ENCODE measurements at places on chromosomes 3 and 15.

DNA sequence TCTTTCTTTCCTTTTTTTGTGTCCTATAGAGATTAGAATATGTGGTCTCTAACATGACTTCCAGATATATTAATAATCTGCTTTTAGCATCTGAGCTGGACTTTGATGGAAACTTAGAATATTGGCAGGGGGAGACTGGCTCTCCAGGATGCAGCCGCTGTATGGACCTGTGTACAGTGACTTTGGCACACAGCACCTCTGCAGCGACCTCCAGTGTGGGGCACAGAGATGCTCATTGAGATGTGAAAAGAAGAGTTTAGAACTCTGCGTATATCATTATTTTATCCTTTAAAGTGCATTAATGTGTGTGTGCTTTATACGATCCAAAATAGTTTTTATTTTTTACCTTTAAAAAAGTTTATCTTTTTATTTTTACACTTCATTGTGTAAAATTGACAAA lies 18.3 kb downstream of the CFAP161 start:
- DNase-seq, result no peak

- no peak for DNase-seq
Observed at GRCh38 chr15:52636459-52636858, 42.7 kb downstream of the ATOSA start.

- peak; percentile 2 for DNase-seq
Observed at GRCh38 chr15:58065445-58066041, at the start of gene ALDH1A2. ALDH1A2 (minus strand) TSS chr15:58065711; CDS start chr15:58065650, 61 bp downstream.

- DNase-seq, result no peak
Observed at GRCh38 chr3:98680723-98681122, 82.4 kb upstream of the ST3GAL6 start.

DNA sequence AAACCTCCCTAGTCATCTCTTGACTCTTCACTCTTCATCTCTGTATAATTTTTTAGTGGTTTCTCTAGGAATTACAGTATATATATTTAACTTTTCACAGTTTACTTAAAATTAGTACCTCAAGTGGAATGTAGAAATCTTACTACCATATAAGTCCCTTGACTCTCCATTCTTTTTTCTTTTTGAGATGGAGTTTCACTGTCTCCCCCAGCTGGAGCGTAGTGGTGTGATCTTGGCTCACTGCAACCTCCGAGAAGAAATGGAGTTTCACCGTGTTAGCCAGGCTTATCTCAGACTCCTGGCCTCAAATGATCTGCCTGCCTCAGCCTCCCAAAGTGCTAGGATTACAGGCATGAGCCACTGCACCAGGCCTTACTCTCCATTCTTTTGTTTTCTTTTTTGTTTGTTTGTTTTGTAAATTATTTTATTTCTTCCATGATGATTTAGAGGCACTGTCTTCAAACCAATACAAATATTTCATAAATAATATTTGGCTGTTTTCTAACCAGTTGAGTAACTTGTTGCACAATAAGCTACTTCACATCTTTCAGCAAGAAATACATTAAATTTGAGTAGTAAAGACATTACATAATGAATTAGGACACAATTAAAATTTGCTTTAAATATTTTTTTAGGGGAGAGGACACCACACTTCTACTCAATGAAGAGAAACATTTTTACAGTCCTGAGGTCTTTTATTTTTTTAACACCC lies 144.8 kb downstream of the RBPMS2 start:
- DNase-seq, result no peak

DNA sequence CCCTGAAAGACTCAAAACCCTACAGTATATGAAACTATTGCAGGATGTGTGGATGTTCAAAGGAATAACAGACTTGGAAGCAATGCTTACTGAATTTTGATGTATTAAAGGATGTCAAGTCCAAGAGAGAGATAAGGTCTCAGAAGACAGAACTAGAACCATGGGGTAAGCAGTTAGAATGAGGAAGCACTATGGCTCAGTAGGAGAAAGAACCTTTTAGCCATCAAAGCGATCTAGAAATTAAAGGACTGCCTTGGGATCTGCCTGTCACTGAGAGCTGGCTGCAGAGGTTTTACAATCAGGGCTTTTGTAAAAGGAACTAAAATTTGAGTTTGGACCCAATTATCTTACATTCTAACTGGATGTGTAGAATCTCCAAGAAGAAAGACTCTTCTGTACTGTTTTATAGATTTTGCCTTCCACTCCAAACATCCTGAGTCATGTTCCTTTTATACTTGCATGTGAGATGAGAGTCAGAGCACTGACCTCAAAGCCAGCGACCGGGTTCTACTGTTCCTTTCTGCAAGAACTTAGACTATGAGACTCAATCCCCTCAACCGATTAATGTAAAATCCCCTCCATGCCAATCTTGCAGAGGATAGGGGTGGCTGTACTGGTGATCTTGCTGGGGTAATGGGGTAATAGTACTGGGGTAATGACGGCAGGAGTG lies 412.3 kb upstream of the TPRG1 start:
- DNase-seq, result no peak

GRCh38 chr15:81225161-81225671 lies 28.5 kb downstream of the IL16 start:
- peak; percentile 33 for DNase-seq

DNA sequence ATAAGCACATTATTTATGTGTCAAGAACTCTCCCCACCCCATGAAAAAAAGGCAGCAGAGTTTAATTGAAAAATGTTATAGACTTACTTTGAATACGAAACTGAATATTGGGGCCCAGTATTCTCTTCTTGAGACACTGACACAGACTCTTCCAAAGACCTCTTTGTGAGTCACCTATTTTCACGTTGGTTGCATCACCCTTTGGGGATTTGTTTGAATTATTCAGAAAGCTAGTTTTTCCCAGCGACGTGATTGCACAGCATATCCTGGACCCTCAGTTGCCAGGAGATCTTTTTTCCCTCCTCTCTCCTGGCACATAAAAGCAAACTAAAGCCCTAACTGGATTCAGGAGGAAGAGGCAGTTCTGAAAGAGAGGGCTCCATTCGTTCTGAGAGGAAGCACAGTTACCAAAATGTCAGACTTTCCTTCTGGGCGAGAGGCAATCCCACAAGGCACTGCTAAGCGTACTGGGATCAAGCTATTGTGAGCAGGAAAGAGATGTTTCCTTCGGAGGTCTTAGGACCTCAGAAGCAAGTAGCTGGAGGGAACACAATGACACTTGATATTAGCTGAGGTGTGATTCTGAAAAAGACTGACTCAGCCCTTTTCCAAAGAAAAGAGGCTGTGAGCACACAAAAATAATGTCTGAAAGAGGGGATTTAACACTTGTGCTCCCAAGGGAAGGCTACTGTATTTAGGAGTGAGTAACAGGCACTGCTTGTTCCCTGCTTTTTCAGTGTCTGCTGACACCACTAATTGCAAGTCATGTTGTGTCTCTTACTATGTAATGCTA lies 65.8 kb upstream of the CADPS start:
- DNase-seq, result peak; percentile 13

GRCh38 chr3:36774052-36774451 lies 9.7 kb upstream of the DCLK3 start:
- DNase-seq, result no peak

DNA sequence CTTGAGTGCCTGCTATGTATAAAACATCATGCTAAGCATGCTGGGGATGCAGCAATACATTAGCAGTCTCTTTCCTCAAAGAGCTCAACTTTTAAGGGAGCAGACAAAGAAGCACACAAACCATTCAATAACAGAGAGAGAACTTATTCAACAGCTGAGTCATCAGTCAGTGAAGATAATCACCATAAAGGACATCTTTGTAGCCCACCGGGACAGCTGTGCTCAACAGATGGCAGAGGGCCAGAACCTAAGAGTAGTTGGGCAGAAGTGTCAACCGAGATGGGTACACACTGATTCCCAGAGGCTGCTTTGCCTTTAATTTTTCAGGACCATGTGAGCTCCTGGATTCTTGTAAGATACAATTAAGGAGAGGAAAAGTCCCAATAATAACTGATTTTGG lies 4.2 kb upstream of the RAB8B start:
- DNase-seq, result no peak

DNA sequence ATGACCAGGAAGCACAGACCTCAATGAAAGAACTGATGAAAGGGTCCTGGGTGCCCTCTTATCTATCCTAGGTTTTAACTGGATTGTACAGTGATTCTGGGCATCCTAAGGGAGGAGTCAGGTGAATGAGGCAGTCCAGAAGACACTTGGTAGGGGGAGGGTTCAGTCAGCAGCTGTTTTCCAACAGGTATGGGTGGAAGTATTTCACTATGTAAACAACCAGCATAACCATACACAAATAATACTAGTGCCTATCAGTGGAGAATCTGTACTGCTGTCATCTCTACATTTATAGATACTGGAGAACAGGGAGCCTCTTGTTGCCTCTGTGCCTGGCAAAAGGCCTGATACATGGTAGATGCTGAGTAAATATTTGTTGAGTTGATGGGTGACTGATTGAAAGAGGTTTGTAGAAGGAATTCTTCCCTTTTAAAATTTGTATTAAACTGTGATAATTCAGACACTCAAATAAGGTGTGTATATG lies 328.5 kb downstream of the RBMS3 start:
- DNase-seq, result no peak

DNA sequence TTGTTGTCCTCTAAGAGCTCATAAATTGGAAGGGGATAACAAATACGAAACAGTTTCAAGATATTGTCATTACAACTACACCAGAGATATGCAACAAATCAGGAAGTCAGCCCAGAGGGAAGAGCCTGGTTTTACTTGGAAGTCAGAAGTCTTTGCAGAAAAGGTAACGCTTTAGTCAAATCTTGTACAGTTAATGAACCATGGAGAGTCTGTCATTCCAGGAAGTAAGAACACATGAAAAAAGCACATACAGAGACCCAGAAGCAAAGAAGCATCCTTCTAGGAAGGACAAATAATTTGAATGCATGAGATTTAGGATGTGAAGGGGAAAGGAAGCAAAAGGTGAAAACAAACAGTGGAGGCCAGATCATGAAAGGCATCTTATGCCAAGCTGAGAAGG lies 19.6 kb downstream of the DYNC1LI1 start:
- DNase-seq, result no peak

- DNase-seq, result no peak
Observed at GRCh38 chr15:47870956-47871625, 153.8 kb downstream of the SEMA6D start.

DNA sequence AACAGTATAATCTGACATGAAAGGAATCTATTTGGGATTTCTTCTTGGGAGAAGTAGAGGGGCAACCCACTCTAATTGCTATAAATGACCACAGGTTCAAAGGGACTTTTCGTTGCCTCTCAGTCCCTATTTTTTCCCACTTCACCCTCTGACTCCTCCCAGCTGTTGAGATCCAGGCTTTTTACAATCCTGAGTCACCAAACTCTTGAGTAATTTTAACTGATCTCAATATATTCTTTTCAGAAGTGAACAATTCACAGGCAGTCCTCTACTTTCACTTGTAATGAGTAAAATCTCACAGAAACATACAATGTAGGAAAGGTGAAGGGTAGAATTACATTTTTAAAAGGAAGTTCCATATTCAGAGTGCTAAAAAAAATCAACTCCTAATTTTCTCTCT lies 44.6 kb downstream of the EIF4E3 start:
- peak; percentile 73 for DNase-seq

- no peak for DNase-seq
Observed at GRCh38 chr3:32502946-32503286, 264 bp upstream of the CMTM6 start.

- peak; percentile 23 for DNase-seq
Observed at GRCh38 chr15:79887054-79887930, 9.5 kb downstream of the MTHFS start.

DNA sequence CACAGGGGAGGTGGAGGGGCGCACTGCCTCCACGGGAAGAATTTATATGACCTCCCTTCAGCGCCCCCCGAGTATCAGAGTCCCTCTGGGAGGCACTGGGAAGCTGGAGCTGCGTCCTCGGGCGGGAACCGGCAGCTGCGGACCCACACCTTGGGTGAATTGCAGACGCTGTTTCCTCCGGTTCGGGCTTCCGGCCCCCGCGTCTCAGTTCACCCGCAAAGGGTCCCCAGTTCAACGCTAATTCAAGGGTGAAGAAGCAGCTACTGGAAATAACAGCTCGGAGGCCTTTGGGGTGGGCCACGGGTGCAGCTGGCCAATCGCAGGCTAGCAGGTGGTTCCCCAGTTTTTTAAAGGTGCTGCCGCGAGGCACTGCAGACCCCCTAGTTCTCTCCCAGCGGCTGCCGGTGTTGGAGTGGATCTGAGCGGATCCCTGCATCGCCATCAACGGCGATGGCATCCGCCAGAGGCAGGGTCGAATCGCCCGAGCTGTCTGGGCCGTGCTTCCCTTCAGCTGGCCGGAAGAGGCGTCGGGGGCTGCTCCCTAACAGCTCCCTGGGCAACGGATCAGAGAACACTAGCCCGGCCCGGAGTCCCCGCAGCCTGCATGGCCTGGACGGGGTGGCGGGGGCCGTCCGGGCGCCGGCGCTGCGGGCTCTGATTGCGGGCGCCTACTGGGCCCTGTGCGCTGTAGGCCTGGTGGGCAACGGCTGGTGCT lies 19.4 kb upstream of the ADAMTS7 start:
- no peak for DNase-seq

DNA sequence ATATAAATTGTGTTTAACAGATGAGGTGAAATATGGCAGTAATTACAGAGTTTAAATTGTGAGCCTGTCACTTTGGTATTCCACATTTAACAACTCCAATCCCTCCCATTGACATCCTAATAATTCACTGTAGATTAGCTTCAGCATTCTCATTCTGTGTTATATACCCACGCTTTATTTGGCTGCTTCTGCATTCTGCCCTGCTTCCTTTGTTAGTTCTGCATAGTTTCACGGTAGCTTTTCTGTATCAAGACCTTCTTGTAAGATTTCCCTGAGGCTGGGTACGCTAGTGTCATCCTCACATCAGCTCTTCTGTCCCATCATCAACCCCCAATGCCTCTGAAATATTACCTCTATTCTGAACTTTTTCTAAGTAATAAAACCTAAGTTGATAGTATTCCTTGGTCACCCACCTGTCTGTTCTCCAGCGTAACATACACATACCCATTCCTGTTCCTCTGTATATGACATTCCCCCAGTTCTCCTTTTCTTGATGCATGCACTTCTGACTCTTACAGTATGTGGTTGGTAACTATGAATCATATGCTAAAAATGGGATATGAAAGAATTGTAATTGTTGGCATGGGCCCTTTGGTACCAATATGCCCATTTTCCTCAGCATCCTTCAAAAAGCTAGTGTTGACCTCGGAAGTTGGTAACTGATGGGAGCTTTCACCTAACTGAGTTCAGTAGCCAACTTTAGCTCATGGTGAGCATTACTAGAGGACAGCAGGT lies 171.2 kb downstream of the KLHL25 start:
- DNase-seq, result peak; percentile 30

GRCh38 chr15:63421433-63421832 lies 39.8 kb upstream of the CA12 start:
- no peak for DNase-seq

GRCh38 chr3:98521897-98522543 lies 682 bp downstream of the CLDND1 start:
- DNase-seq, result peak; percentile 47

Measured in GM03348 (cell line).